Activated T-cell treated with anti-CD3 and anti-CD28 coated beads, Interleukin-2, amount 50 U/mL, for 1 hour (primary cell): ENCODE measurements at places on chromosomes 5 and 9.

DNA sequence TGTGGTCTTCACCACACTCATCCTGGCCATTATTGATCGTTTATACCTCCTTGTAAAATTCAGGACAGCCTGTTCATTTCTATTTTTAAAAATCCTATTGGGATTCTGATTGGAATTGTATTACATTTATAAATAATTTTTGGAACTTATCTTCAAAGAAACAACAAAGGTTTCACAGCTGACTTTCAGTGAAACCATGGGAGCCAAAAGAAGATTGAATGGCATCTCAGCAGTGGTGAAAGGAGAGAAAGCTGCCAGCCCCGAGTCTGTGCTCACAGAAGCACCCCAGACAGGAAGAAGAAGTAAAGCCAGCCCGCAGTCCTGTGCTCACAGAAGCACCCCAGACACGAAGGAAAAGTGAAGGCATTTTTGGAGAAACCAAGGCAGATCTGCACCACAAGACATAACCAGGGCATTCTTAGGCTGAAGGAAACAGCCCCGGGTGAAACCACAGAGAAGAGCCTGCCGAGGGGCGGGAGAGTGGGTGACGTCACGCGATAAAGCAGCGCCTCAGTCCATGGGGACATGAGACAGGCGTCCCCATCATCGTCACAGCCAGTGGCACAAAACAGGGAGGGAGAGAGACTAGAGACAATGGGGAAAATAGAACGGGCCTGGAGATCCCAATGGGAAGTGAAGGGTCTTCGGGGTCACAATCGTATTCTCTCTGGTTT lies 42.5 kb upstream of the SLC9A3 start:
- no peak for DNase-seq

GRCh38 chr5:62460578-62460983 lies 48.0 kb downstream of the IPO11 start:
- DNase-seq: no peak

DNA sequence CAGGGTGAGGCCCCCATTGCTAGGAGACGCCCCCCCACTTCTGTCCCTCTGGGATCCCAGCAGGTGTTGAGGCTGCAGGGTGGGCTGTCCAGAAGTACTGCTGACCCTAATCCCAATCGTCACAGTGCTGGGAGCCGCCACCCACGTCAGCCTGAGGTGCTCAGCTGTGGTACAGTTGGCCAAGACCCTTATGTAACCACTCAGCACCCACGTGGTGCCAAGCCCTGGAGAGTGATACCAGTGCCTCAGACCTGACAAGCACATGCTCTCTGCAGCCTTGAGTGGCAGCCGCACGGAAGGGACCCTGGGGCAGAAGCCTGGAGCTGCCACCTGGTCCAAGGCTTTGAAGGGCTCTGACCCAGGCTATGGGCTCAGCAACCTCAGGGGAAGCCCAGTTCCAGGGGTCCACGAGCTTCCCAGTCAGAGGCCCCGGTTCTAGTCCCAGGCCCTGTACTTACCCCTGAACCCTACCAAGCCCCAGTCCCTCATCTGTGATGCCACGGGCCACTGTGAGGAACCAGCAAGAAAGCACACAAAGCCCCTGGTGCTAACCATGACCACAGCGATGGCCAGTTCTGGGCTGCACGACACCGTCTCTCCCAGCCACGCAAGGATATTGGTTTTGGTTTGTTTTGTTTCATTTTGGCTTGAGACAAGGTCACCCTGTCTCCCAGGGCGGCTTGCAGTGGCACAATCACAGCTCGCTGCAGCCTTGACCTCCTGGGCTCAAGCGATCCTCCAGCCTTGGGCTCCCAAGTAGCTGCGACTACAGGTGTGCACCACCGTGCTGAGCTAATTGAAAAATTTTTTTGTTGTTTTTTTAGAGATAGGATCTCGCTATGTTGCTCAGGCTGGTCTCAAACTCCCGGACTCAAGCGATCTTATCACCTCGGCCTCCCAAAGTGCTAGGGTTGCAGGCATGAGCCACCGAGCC lies 50.7 kb downstream of the DBH start:
- DNase-seq: no peak

DNA sequence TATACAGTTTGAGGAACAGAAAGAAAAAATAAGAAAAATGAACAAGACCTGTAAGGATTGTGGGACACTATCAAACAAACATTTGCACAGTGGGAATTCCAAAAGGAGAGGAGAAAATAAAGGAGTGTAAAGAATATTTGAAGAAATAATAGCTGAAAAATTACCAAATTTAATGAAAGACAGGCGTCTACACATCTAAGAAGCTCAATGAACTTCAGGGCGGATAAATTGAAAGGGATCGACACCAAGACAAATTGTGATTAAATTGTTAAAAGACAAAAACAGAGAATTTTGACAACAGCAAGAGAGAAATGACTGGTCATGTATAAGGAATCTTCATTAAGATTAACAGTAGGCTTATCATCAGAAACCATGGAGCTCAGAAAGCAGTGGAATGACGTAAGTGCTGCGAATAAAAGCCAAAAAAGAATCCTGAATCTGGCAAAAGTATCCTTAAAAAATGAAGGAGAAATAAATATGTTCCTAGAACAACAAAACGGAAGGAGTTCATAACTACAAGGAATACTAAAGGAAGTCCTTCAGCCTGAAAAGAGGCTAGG lies 3.5 kb upstream of the SLC38A9 start:
- DNase-seq: no peak

DNA sequence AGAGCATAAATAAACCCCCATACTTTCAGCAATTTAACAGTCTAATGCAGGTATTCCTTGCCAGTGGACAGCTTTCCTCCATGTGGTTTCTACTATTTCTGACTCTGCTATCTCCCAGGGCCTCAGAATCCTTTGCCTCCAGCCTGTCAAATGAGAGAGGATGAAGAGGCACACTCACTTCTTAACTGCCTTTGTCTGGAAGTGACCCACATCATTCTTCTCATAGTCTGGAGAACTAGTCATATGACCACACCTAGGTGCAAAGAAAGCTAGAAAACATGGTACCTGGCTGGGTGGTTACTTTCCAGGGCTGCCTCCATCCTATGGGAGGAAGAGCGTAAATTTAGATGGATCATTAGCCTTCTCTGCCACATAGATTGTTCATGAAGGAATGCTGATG lies 22.5 kb downstream of the PALM2AKAP2 start:
- DNase-seq: no peak

GRCh38 chr9:127519301-127520166 lies 68.2 kb downstream of the LRSAM1 start:
- no peak for DNase-seq

- DNase-seq: no peak
These were observed 227.3 kb downstream of the EBF1 start for GRCh38 chr5:158872455-158872854.

- DNase-seq: no peak
These were observed 30.2 kb downstream of the DBH start for GRCh38 chr9:133666387-133666786.

DNA sequence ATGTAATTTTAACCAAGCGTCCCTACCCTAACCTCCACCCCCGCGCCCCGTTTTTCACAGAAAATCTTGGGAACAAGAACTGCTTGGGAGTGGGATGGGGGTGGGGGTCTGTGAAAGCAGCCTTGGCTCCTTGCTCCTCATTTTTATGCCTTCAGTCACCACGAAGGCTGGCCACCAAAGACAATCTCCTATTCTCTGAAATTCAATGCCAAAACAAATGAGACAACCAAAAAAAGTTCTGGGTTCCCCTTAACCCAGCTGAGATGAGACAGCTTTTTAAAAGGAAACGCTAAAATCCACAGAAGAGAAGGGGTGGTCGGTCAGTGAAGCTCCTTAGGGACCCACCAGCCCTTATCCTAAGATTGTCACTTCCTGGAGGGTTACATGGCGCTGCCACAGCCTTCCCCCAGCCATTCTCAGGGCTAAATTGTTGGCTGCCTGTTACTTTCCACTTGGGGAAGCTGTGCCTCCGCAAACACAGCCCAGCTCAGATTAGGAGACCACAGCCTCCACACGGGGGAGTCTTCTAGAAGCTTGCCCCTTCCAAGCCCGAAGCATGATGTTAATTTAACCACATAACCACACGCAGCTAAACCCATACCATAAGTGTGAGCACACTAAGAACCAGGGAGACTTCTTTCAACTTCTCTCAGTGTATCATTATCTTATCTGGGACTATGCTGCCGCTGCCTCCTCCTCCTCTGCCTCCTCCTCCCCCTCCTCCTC lies 136.3 kb downstream of the FOXD1 start:
- DNase-seq: no peak

DNA sequence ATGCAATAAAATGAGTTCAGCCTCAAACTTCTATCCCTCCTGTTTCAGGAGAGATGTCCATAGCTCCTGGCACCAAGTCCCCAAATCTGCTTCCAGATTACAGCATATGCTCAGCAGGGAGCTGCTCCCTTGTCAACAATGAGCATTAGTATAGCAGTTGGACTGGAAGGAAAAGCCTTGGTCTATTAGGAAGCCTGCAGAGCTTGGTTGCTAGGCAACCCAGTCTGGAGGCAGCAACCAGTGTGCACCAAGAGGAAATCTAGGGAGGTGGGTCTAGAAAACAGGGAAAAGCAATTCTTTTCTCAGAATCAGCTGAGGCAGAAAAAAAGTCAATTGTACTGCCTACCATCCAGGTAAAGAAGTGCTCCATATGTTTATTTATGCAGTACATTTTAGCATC lies 229.5 kb upstream of the NMUR2 start:
- DNase-seq: no peak

DNA sequence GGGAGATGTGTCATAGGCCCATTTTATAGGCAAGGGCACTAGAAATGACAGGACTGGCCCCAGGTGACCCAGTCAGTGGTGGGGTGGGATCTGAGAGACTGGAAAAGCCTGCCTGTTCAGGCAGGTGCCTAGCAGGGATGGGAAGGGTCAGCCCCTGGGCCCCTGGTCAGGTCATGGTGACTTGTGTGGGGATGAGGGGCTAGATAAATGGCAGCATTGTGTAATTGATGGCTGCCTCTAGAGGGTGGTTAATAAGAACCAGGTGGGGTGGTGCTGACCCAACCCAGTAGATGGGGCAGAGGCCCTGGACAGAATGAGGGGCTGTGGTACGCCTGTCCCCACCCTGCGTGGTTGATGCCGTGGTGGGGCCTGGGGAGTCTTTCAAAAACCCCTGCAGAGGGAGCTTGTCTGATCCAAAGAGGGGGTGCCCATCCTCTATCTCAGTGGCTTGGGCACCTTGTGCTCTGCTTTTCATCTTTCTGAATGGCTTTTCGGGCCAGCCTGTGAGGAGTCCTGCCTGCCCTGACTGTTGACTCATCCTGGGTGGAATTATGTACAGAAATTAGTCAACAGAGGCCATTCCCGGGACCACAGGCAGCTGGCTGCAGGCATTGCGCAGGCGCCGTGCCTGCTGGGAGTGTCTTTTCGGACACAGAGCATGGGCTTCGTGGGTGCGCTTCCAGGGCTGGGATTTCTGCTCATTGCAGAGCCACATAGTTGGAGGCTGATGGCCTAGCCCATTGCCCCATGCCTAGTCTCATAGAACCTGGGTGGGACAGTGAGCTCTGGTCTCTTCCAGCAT lies 93.6 kb upstream of the PITX1 start:
- DNase-seq: no peak

GRCh38 chr5:97525780-97526179 lies 342.7 kb upstream of the RIOK2 start:
- no peak for DNase-seq

- no peak for DNase-seq
These were observed 100.6 kb downstream of the ITGA1 start for GRCh38 chr5:52888363-52888762.

DNA sequence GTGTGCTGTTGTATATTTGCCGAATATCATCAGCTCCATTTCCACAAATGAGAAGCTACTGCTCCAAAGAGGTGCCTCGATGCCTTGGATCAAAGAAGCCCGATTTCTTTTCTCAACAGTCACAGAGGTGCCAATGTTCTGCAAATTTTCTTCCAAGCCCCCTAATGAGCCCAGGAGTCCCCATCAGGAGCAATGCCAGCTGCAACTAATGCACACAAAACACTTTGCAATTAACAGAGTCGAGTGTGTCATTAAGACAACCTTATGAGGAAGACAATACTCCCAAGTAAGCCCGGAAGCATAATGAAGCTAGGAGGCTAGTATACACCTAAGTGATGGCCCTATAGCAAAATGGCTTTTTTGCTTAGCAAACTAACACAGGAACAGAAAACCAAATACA lies 247.0 kb downstream of the TRIM32 start:
- no peak for DNase-seq

DNA sequence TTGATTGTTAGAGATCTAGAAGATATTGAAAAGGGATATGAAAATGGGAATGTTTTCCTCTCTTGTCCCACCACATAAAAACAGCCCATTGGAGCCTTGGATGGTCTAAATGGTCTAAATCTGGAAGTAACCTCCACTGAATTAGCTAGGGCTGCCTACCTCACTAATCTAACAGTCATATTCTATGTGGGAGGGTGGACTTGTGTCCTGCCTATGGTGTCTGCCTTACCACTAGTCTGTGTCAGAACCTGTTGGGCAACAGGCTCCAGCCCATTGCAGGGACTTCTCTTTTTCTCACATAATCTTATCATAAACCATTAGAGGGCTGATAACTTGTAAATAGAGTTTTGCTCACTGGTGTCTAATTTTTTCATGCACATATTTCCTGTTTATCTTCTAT lies 548.8 kb upstream of the CDH18 start:
- no peak for DNase-seq

DNA sequence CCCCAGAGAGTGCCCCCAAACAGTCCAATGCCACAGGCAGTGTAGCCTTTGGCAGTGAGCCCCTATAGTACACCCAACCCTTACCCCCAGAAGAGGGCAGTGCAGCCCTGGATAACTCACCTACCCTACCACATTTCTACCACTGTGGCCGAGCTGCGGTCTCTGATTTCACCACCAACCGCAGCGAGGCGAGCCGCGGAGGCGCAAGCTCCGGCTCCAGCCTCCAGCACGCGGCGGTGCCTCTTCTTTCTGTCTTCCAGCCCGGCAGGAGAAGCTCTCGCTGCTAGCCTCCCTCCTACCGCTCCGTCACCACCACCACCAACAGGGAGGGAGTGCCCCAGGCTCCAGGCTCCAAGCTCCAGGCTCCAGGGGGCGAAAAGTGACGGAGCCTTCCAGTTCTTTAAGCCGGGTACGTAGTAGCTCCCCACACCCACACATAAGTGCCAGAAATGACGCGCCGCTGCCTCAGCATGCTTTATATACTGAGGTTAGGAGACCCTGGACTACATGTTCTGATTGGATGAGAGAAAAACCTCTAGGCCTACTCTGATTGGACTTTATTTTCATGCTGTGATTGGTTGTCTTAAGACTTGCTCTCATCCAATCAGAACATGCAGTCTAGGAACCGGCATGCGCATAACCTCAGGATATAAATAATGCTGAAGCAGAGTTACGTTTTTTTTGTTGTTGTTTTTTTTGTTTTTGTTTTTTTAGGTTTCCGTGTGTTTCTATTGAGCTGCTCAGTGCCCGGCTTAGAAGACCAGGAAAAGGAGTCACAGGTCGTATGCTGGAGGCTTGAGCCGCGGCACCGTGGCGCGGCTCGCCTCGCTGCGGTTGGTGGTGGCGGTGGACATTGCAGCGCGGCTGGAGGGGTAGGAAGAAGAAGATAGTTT lies at the start of gene PCAT7:
Gene PCAT7, plus strand, starts transcription at position 645 of the 893 bp plus-strand sequence.
- no peak for DNase-seq

- DNase-seq: no peak
These were observed 245.9 kb downstream of the SAXO1 start for GRCh38 chr9:18786911-18787650.

- no peak for DNase-seq
These were observed 173.6 kb downstream of the ARL15 start for GRCh38 chr5:54136516-54137440.

- DNase-seq: no peak
These were observed 19.2 kb downstream of the PPP2CA start for GRCh38 chr5:134206627-134207160.
